Esophagus squamous epithelium (tissue), 5 donors: ENCODE measurements at places on chromosomes 16 and 17.

DNA sequence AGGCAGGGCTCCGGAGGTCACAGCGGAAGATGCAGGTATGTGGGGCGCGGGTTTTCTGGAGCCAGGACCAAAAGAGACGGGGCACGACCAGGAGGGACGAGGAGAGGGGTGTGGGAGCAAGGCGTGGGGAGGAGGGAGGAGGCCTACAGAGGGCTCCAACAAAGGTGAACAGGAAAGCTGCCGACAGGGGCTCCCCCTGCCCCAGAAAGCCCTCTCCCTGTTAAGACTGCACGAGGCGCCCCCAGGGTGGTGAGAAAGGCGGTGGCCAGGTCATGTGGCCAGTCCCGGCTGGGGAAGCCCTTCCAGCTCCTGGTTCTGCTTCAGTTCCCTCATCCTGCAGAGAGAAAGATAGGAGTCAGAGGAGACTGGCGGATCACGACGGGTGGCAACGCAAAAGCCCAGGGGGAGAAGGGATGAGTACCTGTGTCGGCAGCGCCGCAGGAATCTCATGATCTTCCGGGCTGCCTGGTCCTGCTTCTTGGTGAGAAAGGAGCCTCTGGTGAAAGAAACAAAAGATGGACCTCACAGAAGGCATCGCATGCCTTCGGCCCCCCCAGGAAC lies 949 bp upstream of the SPAG7 start:
- DNase-seq, result no peak

DNA sequence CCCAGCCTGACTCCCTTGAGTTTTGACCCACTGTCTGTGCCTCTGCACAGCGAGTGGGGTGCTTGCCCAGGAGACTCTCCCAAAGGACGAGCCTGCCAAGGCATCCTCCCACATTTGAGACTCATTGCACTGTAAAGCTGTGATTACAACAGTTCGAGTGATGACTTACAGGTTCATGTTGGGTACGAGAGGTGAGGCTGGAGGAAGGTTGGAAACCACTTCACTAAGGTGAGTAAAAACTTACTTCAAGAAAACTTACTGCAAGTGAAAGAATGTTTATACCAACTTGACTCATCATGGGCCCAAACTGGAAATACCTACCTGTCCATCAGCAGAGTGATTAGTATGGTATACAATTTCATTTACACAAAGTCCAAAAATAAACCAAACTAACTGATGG lies 360.1 kb upstream of the CDH11 start:
- DNase-seq, result no peak

- no peak for DNase-seq
These were observed 5.7 kb downstream of the CANT1 start for GRCh38 chr17:79003661-79004411.

GRCh38 chr17:50349243-50349600 lies 3.3 kb downstream of the XYLT2 start:
- no peak for DNase-seq
